Nephron progenitor cell (in vitro differentiated cells): ENCODE measurements at places on chromosomes 12 and 14.
A peak's percentile ranks its signal among the peaks of the same experiment; 100 is the strongest.

DNA sequence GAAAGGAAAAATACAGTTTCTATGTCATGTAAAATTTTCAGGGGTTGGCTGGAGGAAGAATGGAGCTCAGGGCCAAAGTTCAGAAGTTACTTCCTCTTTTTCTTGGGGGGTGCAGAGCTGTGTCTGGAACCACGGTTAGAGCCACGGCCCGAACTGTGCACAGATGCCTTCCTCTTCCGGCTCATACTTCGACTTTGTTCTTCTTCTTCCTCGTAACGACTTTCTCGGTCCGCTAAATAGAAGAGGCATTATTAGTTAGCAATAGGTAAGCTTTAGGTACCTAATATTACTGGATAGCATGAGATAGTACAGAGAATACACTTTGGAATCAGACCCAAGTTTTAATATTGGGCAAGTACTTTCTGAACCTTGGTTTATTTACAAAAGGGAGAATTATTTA is 31.2 kb downstream of the SUPT16H start:
- no peak for DNase-seq

DNA sequence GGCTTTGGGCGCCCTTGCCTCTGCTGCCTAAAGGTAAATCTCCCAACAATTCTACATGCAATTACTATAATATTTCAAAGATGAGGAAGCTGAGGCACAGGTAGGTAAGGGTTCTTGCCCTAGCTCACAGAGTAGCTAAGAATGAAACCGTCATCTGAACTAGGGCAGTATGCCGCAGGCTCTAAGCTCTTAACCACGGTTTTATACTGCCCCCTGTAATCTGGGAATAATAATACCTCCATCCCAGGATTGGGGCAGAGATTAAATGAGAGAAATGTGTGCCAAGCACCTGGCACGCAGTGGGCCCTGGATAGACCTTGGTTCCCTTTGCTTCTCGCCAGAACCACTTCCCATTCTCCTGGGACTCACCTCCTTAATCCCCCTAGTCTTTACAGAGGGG is 1.5 kb upstream of the HRK start:
- DNase-seq = no peak

DNA sequence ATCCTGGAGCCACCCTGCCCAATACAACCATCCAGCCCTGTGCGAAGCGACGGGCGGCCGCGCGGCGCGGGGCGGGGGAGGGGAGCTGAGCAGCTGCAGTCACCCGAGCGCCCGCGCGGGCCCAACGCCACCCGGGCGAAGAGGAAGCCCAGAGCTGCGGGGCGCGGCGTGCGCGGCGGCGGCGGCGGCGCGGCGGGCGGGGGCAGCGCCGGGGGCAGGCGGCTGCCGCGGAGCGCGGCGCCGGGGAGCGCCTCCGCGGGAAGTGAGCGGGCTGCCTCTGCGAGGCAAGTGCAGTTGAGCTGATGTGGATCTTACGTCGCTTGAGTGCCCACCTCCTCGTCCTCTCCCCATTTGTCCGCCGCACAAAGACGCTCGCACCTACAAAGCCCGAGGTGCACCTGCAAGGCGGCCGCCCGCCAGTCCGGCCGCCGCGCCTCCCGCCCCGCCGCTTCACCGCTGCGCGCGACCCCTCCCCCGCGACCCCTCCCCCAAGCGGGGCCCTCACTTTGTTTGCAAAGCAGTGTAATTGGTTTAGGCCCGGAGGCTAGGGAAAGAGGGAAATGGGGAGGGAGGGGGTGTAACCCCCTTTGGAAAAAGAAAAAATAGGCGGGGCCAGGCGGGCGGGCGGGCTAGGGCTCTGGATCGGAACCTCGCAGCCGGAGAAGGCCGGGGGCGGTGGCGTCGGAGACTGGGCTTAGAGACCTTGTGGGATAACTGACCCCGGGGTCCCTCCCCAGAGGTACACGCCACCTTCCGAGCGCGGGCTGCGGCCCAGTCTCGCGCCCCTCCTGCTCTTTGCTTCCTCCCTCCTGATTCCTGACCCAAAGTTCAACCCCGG is at the start of the genes FOXA1 and TTC6:
Gene FOXA1, minus strand, starts transcription at position 279 of the 838 bp plus-strand sequence. Its CDS starts 277 bp downstream, at position 2.
Gene TTC6, plus strand, starts transcription at position 659 of the 838 bp plus-strand sequence. CDS start 26,436 bp downstream, outside the sequence.
- DNase-seq = peak; percentile 63

DNA sequence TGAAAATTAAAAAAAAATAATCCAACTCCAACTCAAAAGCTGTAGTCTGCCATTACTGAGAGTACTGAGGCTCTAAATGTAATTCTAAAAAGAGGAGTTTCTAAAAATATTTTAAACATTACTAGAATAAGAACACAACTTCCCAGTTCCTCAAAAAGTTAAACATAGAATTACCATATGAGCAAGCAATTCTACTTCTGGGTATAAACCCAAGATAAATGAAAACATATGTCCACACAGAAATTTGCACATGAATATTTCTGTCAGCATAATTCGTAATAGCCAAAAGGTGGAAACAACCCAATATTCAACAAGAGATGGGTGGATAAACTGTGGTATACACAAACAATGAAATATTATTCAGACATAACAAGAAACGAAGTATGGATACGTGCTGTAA is 15.0 kb upstream of the NR2C1 start:
- DNase-seq = no peak

- no peak for DNase-seq
Observed at GRCh38 chr14:43525658-43526057, 981.4 kb downstream of the FSCB start.

DNA sequence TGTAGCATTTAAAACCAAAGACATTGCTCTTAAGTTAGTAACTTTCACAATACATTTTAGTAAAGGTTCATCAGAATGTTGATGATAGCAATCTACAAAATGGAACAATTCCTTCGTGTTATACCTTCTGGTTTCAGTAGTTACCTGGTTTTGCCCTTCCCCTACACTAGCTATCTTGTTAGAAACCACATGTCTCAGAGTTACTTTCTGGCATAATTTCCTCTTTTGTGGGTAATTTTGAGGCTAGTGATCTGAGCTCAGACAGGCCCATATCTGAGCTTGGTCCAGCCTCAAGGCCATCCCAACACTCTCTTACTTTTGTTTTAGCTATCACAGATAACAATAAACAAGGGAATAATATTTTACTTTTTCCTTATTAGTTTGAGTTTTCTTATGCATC is 196.9 kb downstream of the KITLG start:
- no peak for DNase-seq

DNA sequence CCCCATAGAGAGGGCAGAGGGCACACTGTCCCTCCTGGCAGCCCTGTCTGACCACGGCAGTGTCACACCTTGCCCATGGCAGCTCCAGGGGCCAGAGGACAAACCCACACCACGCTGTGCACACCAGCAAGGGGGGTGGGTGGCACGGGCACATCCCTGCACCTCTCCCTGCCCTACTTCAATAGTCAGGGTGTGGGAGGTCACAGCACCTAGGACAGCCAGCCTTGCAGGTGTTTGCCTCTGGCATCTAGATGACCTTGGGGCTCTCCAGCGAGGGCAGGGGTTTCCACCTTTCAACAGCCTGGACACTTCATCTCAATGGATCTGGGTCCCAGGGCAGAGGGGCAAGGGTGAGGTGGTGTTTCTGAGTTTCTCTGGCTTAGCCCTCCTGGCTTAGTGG is 69.2 kb downstream of the LGMN start:
- no peak for DNase-seq

DNA sequence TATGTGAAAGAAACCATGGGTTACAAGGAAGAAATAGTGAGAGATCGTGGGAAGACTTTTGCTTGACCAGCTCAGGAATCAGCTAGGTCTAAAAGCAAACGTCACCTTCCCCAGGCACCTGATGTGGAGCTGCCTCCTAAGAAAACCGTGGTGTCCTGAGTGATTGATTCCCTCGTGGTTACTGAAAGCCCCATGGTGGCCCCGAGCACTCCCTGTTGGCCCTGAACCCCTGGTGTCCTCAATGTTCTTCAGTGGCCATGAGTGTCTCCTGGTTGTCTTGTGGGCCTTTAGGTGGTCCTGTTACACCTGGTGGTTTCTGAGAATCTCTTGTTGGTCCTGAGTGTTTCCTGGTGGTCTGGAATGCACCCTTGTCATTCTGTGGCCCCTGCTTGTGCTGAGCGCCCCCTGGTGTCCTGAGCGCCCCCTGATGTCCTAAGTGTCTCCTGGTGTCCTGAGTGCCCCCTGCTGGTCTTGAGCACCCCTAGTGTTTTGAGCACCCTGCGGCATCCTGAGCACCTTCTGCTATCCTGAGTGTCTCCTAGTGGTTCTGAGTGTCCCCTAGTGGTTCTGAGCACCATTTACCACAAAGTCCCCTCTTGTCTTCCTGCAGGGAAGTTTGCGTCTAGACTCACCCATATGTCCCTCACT is 518.7 kb downstream of the TMEM121 start:
- DNase-seq = no peak

GRCh38 chr12:80032946-80033345 is 66.4 kb upstream of the OTOGL start:
- no peak for DNase-seq

DNA sequence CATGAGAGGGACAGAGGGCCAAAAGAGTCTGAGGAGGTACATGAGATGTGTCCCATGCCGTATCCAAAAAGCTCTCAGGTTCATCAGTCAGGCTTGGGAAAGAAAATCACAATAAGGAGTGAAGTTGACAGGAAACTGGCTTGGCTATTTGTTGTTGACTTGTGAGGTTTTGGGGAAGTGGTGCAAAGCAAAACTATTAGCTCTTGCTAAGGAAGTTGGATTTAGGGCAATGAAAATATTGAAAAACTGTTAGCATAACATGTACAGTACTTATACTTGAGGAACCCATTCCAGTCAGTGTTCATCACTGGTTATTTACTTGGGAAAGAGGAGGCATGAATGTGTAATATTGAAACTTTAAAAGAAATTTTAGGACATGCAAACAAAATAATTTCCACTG is 145.9 kb downstream of the DUSP6 start:
- DNase-seq = no peak

GRCh38 chr14:80522411-80522810 is 311.1 kb upstream of the DIO2 start:
- no peak for DNase-seq

DNA sequence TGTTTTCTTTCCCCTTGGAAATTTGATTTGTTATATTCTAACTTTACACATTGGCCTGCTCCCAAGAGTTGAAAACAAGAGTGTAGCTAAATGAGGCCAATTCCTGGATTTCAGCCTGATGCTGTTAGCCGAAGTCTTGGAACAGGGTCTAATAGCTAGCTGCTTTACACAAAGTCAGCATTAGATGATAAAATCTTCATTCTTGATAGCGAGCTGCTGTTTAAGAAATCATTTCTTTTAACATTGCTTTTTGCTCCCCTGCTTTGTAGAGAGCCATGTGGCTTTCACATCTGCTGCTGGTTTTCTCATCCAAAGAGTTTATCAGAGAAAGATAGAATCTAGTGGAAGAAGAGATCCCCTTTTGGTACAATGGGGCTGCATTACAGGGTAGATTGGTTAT is 22.3 kb downstream of the FBXW8 start:
- no peak for DNase-seq

- no peak for DNase-seq
Observed at GRCh38 chr14:47596860-47597259, 78.5 kb downstream of the MDGA2 start.

GRCh38 chr14:23052671-23053070 is 4.6 kb downstream of the CDH24 start:
- no peak for DNase-seq

- peak; percentile 27 for DNase-seq
Observed at GRCh38 chr12:55072083-55072482, 52.3 kb downstream of the NEUROD4 start.

DNA sequence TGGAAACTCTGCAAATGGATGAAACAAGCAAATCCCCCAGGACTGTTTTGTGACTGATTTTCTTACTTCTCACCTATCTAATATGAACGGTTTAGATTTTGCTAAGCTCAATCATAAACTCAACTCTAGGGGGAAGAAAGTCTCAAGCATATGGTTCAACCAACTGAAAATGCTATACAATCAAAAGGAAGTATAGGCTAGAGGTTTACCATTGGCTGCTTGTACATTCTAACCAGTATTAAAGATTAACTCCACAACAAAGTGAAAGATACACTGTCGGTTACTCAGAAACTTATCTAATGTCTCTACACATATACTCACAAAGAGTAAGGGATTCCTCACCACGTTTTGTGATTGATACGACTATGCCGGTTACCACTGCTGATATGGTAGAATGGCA is 281.8 kb upstream of the SOX5 start:
- DNase-seq = no peak
